ENCODE measurements at places on chromosomes 6 and 20.

GRCh38 chr6:35057449-35058357, 83.4 kb downstream of the TCP11 start:
- no peak for DNase-seq

DNA sequence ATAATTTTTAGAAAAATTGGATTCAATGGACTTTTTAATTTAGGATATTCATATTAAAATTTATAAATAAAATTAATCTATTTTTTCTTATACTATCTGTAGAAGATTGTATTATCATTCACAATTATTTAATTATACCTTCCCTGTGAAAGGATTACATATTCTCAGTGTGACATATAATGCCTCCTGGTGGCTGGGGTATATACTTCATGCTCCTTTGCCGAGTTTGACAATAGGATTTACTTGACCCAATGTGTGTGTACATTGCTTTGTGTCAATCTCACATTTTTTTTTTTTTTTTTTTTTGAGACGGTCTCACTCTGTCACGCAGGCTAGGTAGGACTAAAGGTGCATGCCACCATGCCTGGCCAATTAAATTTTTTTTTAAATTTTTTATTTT, 230.0 kb upstream of the CHD6 start:
- DNase-seq: no peak

GRCh38 chr6:158758451-158758860, 60.7 kb downstream of the EZR start:
- DNase-seq: no peak

DNA sequence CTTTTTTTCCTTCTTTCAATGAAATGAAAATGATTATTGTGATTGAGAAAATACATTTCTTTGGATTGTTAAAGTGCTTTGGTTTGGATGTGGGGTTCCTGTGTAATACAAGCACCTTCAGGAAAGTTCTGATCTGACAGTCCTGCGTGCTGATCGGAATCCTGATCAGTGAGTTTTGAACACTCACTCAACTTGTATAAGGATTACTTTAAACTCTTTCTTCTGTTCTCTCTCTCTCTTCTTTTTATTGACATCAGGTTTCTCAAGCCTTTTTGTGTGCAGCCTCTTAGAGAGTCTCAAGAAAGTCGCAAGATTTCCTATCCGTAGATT, 710 bp downstream of the TINAG start:
- DNase-seq: no peak

- DNase-seq: no peak
These were observed 3.1 kb downstream of the LY6G6D start for GRCh38 chr6:31718265-31718664.

DNA sequence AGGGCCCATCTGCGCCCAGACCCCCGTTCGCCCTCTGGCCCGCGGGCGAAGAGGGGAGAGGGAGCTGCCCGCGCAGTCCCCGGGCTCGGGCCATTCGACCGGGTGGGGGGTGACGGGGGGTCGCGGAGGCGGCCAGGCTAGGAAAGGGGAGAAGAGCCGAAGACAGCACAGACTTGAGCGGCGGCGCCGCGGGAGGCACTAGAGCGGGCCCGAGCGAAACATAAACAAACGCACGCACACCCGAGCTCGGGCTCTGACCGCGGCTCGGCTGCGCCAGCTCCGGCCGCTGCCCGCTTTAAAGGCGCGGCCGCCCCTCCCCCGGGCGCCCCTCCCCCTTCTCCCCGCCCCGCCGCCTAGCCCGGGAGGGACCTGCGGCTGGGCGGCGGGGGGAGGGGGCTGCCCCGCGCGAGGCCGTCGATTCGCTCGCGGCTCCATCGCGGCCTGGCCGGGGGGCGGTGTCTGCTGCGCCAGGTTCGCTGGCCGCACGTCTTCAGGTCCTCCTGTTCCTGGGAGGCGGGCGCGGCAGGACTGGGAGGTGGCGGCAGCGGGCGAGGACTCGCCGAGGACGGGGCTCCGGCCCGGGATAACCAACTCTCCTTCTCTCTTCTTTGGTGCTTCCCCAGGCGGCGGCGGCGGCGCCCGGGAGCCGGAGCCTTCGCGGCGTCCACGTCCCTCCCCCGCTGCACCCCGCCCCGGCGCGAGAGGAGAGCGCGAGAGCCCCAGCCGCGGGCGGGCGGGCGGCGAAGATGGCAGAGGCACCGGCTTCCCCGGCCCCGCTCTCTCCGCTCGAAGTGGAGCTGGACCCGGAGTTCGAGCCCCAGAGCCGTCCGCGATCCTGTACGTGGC, at the start of gene FOXO3:
TSS of gene FOXO3 (plus strand) at position 455 of the 846 bp plus-strand sequence. CDS start at position 747, 292 bp downstream.
- DNase-seq: no peak

- no peak for DNase-seq
These were observed 14.6 kb upstream of the MEI4 start for GRCh38 chr6:77638129-77638830.

GRCh38 chr6:13528777-13529343, 41.5 kb upstream of the GFOD1 start:
- no peak for DNase-seq

DNA sequence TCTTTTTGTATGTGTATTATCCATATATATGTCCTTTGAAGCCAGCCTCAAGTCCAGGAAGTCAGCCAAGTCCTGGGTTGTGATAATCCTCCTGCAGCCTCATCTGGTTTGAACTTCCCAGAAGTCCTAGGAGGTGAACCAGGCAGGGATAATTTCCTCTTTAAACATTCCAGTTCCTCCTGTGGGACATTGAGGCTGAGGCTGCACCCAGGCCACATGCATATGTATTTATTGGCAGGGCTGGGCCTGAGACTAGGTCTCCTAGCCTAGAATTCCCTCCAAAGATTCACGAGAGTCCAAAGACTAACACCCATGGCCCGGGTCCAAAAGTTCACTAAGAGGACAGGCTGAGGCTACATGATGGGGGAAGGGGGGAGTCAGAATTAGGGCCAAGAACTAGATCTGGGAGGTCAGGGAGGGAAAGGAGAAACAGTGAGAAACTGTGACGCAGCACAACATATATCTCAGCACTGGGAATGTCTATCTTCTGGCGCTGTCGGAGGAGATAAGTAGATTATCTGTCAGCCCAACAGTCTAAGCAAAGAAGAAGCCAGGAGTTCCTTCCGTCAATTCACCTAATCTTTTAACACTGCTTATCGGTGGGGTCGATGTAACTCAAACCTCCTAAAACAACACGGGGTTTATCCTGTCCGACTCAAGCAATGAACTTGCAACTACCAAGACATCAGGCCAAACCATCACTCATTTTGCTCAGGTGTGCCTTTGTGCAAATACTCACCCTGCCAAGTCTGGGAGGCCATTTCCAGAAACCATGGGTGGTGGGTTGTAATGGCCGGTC, 43.3 kb downstream of the SNX5 start:
- no peak for DNase-seq

DNA sequence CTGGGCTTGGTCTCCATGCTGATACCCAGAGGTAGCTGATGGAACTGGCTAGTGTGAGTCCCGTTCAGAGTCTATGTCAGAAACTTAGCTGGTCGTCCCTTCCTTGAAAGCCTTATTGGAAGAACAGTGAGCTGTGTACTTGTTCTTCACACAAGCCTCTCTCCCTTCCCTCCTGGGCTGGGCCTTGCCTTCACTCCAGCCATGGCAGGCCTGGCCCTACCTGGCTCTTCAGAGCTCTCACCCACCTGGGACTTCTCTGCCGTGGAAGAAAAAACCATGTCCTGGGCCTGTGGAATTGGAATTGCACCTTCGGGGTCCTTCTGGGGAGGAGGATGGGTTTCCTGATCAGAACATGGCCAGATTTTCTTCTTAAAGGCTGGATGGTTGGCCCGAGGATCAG, 20.3 kb upstream of the ZNF831 start:
- DNase-seq: no peak

GRCh38 chr20:45111799-45112471, 3.0 kb downstream of the WFDC5 start:
- DNase-seq: no peak

GRCh38 chr6:163876391-163876790, 461.9 kb downstream of the QKI start:
- no peak for DNase-seq

- peak; percentile 47 for DNase-seq
These were observed 33.0 kb downstream of the HNF4A start for GRCh38 chr20:44388466-44389023.

DNA sequence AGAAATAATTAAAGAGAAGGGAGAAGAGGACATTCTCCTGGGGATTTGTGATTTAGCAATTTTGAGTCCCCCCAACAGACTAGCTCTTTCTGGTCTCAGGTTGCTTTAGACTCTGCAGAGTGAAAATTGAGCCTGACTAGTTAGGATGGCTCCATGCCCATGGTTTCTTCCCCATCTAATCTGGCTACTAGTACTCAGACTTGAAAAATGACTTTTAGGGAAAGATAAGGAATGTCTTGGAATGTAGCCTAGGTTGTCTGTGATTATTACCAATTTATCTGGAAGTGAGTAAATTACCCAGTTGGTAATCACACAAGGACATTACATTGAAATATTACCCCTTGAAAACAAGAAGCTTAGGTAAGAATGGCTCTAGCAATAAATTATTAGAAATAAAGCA, 4.2 kb downstream of the BEND6 start:
- DNase-seq: no peak

DNA sequence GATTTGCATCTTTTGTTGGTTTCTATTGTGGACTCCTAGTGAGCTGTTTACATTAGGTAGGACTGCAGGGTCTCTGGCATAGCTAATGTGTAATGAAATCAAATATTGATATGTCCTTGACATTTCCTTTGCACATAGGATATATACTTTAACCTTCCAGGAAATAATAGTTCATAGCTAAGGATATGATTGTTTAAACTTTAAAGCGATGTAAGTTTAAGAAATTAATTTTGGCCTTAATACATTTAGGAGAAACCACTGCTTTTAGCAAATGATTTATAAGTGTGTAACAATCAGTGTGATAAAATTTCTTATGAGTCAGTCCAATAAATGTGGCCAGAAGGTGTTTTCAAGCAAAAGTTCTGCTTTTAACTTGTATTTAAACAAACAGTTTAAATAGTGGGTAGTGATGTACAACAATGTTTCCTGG, 171.8 kb downstream of the HS3ST5 start:
- no peak for DNase-seq

DNA sequence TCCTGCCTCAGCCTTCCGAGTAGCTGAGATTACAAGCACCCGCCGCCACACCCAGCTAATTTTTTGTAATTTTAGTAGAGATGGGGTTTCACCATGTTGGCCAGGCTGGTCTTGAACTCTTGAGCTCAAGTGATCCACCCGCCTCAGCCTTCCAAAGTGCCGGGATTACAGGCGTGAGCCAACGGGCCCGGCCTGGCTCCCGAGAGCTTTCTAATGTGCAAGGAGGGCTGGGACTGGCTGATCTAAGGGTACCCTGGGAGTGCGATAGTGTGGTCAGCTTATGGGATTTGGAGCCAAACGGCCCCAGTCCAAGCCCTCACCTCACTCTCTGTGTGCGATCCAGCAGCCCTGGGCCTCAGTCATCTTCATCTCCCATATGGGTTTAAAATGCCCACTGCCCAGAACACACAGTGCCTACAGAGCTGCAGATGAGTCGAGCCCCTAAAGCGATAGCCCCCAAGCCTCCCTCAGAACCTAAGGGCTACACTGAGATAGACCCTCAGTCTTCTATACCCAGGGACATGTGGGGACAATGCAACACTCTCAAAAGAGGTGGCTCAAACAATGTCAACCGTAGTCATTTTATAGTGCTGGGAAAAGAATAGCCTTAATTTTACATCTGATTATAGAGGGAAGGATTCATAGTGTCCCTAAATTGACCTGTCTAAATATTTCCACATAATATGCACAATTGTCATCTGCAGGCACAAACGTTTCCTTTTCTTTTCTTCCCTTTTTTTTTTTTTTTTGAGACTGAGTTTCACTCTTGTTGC, 50.1 kb downstream of the SSR1 start:
- DNase-seq: no peak

DNA sequence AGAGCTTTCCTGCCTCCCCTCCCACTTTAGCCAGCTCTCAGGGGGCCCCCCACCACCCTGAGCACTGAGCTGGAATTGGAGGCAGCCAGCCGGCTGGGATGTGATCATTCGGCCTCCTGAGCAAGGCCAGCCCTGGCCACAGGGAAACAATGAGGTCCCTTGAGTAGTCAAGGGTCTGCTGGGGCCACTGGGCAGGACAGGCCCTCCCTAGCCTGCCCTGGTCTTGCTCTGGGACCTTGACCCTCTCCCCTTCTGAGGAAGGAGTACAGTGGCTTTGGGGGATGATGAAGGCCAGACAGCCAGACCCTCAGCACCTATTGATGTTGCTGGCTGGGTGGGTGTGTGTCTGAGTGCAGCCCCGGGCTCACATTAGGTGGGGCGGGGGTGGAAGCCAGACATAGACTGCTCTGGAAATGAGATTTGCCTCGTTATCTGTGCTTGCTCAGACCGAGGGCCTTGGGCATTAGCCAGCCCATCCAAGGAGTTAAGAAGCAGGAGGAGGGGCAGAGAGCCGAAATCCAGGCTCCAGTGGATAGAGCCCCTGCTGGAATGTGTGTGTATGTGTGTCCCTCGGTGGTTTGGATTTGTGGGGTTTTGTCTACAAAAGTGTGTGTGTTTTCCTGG, 21.3 kb downstream of the CD40 start:
- no peak for DNase-seq

DNA sequence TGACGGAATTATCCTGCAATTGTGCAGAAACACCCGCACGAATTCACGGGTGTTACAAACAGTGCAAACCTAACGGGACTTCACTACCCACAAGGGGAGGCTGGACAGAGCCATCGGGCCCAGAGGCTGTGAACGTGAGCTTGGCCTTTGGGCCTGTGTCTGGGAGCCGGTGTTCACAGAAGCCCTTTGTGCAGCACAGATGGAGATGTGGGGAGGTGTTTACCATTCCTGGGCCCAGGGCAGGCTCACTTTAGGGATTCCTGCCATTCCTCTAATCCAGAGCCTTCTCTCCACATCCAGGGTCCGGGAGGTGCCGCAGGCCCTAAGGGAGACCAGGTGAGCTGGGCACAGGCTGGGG, 15.0 kb downstream of the COL9A3 start:
- no peak for DNase-seq

DNA sequence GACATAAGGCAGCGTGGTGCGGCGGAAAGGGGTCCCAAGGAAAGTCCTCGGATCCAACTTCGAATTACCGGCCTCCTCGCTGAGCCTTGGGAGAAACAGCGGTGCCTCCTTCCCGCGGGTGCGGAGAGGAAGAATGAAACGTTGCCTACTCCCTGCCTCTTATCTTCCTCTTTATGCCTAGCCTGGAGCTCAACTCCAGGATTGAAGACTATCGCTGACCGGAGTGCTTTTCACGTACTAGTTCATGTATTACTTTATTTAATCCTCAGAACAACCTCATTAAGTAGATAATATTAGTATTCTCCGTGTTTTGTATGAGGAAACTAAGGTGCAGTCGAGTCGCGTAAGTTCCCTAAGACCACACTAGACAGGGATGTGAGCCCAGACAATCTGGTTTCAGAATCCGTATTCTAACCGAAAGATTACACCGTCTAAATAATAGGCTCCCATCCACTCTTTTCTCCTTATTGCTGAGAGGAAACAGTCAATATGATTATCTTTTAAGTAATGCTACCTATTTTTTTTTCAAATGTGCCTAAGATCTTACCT, 793 bp upstream of the PDSS2 start:
- no peak for DNase-seq

DNA sequence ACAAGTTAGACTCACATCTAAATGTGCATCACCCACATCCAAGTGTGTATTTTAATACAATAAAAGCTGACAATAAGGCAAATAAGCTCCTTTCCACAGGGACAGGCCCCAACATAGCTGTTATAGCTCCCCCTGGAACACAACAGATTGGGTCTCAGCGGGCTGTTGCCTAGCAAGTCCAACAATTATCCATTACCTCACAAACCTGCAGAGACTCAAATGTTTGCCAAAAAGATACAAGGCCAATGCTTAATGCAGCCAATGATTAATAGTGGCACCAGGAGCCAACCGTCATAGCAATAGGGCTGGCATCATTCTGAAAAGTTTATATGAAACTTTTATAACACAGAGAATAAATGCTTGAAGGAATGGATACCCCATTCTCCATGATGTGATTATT, 35.7 kb downstream of the EPB41L2 start:
- DNase-seq: no peak

Measured in stimulated activated CD4-positive, alpha-beta T cell treated with anti-CD3 and anti-CD28 coated beads, Interleukin-12 subunit alpha, Interleukin-12 subunit beta, amount 100 ng/mL, for 24 hours (primary cell).